Natural killer cell treated with Interleukin-12 subunit alpha and Interleukin-12 subunit beta and Interleukin-15 and Interleukin-18, amount 100 ng/mL, for 72 hours (primary cell): ENCODE measurements at places on chromosomes 12 and 14.

DNA sequence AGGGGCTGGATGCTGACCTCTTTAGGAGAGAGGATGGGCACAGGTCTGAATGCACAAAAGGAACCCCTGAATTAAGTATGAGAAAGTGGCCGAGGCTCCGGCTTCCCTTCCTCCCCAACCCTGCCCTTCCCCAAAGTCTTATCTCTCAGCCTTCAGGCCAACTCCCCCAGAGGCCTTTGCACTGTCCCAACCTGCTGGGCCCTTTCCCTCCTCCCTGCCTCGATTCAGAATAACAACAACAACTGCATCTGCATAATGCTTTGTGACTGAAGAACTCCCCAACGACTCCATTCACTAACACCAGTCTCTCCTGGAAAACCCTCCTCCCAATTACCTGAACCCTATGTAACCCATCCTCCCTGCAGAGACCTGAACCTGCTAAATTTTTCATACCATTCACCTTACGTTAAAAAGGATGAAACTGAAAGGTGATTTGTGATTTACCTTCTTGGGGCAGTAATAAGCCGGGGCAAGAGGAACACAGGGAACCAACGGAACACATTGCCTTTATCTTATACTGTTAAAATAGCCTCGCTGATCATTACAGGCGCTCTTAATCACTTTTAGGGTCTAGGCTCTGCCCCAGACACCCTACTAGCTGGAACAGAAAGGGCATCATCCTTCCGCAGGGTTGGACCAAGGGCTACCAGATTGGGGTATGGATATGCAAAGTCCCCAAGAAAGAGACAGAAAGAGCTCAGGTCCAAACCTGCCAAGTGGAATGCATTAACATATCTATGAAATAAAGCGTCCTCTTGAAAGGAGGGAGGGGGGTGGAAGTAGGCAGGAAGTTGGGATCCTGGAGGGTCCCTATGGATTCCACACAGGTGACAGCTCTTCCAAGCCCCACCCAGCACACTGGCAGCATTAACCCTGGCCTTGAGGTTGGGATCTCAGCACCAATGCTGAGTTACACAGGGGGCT lies 24.2 kb upstream of the FOXN3 start:
- DNase-seq: no peak

GRCh38 chr12:43169115-43169681 lies 382.8 kb downstream of the ADAMTS20 start:
- DNase-seq: no peak

- no peak for DNase-seq
Measured at GRCh38 chr12:70698345-70698744, 61.1 kb upstream of the PTPRB start.

- no peak for DNase-seq
Measured at GRCh38 chr14:59253527-59253926, 65.1 kb downstream of the DAAM1 start.

DNA sequence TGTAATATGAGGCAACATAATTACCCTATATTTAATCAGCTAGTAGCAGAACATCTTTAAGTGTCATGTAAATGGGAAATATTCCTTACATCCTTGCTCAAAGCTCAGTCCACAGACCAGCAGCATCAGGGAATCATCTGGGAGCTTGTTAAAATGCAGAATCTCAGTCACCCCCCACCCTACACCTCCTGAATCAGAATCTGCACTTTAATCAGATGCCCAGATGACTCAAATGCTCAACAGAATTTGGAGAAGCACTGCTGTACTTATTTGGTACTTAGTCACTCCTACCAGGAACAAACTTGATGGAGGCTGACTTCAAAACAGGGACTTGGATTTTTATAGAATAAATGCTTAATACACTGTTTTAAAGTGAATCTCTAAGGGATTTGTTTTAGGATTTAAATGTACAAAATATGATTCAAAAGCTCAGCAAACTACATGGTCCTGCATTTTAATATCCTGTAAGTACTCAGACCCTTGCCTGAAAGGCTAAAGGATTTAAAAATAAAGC lies 96.5 kb downstream of the ARMH4 start:
- no peak for DNase-seq

- no peak for DNase-seq
Measured at GRCh38 chr12:62426089-62426488, 40.5 kb upstream of the MON2 start.

- DNase-seq: no peak
Measured at GRCh38 chr14:104799244-104800014, 1.5 kb upstream of the ZBTB42 start.

GRCh38 chr12:31914927-31915326 lies 44.3 kb upstream of the RESF1 start:
- DNase-seq: no peak

GRCh38 chr14:47262801-47263200 lies 412.6 kb downstream of the MDGA2 start:
- no peak for DNase-seq

GRCh38 chr14:91398707-91399106 lies 18.9 kb downstream of the CCDC88C start:
- DNase-seq: no peak

GRCh38 chr14:102565959-102566358 lies 26.5 kb upstream of the RCOR1 start:
- no peak for DNase-seq

GRCh38 chr14:35814371-35815005 lies 5.4 kb upstream of the RALGAPA1 start:
- peak; percentile 85 for DNase-seq

GRCh38 chr12:53604581-53604980 lies 21.6 kb downstream of the ATF7 start:
- DNase-seq: no peak

GRCh38 chr12:11865824-11866223 lies 204.9 kb upstream of the BCL2L14 start:
- DNase-seq: no peak

DNA sequence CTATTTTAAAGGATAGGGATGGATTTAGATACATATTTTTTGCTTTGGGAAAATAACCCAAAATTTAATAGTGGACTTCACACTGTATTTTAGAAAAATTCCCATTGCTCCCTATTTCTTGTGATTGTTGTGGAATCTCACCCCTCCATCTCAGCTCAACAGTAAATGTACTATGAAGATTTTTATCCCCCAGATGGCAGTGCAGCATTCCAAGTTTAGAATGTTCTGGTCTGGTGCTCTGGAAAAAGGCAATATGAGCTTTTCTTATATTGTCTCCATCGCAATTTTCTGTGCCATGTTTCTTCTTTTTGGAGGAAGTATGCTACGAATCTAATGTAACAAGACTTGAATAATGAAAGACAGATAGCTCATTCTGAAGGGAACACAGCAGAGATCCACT lies 471.7 kb upstream of the SYT1 start:
- DNase-seq: no peak

DNA sequence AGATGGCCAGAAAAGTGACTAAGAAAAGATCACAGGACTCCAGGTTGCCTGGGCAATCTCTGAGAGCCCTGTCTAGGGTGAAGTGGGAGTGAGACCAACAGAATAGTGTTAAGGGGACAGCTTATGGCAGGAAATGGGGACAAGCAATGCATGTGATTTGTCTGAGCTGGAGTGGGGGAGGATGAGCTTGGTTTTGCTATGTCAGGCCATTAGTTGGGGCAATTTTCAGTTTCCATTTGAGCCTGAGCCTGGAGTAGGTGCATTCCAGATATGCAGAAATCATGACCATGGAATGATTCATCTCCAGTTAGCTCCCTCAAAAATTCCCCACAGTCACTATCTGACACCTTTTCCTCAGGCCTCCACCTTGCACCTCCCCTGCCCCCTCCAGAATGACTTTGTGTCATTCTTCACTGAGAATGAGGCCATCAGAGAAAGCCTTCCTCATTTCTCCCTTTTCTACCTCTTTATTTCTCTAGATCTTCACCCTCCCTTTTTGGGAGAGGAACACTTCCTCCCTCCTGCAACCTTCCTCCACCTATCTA lies 150.9 kb upstream of the PLEKHG7 start:
- DNase-seq: peak; percentile 93

GRCh38 chr12:1220127-1221092 lies 229.4 kb downstream of the ERC1 start:
- DNase-seq: no peak

GRCh38 chr12:121001060-121001459 lies 15.2 kb downstream of the C12orf43 start:
- no peak for DNase-seq

GRCh38 chr14:68309616-68310015 lies 483.3 kb downstream of the ZFP36L1 start:
- no peak for DNase-seq

GRCh38 chr12:46900734-46901463 lies 75.1 kb upstream of the SLC38A4 start:
- DNase-seq: no peak

DNA sequence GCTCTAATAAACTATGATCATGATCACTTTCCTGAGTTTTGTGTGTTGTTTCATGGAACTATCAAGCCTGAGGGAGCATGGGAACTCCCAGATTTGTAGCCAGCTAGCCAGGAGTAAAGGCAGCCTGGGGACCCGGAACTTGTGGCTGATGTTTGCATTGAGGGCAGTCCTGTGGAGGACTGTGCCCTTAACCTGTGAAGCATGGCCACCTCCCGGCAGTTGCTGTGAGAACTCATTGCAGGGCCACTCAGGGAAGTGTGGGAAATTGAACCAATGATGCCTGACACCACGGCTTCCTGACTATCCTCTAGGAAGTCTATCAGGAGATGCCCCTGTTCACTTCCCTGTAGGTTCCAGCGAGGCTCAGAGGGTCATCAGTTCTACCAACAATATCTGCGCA lies 250.6 kb downstream of the DAD1 start:
- DNase-seq: no peak

DNA sequence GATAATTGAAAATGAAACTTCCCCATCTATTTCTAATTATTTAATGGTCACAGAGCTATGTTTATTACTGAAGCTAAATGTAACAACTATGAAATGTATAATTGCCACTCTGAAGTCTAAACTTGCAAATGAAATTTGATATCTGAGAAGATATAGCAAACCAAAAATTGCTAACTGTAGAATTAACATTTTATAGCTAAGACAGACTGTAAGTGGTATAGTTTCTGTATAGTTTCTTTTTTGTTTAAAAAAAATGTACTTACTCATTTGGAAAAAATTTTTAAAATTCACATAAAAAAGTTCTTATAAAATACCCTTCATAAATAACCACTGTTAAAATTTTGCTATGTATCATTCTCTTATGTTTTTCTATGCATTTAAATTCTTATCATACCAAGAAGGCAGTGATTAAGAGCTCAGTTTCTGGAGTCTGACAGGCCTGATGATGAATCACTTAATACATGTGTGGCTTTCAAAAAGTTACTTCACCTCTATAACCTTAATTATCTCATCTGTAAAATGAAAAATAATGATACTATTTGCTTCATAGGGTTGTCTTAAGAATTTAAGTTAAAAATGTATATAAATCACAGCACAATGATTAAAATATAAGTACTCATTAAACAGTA lies 214.7 kb upstream of the GARIN2 start:
- no peak for DNase-seq

DNA sequence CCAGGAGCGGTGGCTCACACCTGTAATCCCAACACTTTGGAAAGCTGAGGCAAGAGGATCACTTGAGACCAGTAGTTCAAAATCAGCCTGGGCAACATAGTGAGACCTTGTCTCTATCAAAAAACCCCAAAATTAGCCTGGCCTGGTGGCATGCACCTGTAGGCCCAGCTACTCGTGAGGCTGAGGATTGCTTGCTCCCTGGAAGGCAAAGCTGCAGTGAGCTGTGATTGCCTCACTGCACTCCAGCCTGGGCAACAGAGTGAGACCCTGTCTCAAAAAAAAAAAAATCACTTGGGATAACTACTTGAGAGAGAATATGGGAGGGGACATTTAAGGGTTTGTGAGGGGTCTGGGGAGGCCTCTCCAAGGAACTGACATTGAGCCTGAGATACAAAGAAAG lies 109.0 kb downstream of the GPATCH2L start:
- DNase-seq: no peak

GRCh38 chr12:38399711-38400206 lies 83.2 kb downstream of the ALG10B start:
- DNase-seq: no peak

GRCh38 chr14:42523666-42524065 lies 917.0 kb downstream of the LRFN5 start:
- no peak for DNase-seq

DNA sequence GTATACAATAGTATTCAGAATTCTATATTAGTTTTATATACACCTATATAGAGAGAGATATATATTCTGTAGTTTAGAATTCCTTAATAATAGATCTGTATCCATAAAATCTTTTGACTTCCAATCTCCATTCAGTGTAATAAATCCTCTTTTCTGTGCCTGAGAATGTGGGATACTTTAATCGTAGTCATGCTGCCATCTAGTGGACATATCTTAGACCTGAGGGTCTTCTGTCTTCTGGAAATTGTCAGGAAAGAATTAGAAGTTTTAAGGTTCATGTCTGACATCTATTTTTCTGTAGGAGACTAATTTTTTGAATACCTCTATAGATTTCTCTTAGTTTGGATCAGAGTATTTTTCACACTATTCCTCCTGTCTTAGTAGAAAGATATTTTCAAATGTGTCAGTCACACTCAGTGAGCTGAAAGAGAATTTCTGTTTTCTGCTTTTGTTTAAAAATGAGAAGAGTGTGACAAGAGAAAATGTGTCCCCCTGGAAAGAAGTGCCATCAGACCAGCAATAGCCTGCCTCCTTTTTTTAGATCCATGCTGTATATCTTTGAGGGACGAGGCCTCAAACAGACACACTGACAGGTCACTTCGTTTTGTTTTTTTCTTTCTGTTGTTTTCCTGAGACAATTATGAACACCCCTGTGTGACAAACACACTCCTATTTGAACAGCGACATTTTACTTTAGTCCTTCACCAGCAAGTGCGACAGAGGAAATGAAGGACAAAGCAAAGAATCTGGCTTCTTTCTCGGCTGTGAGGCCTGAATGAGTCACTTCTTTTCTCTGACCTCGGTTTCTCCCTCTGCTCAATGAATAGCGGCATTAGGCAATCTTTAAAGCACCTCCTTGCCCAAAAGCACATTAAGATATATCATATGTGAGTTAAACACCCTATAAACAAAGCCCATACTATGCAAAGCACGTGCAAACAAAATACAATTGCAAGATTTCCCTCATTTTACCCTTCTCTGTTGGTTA lies 96.3 kb downstream of the GALC start:
- no peak for DNase-seq

GRCh38 chr14:65709576-65709975 lies 297.0 kb downstream of the FUT8 start:
- no peak for DNase-seq

DNA sequence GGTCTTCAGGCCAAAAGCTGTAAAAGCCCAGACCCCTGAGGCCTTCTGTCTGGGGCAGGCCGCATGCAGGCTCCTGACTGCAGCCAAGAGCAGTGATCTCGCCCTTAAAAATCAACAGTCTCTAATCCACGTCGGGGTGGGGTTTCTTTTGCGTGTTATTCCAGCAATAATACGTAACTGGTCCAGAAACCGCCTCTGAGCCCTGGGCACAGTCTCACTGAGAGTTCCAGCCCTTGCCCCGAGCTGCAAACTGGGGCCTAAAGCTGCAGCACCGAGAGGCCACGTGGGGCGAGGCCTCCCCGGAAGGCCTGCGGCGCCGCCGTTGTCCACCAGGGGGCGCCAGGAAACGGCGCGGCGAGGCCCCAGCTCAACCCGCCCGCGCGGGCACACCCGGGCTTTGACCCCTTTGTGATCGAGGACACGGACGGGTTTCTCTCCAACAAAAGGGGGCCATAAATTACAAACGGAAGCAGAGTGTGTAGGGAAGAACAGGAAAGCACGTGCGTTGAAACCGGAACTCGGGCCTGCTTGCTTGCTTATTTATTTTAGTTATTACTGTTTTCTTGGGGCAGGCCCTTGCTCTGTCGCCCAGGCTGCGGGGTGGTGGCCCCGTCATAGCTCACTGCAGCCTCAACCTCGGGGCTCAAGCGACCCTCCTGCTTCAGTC lies 87.2 kb downstream of the NINJ2 start:
- peak; percentile 90 for DNase-seq

- DNase-seq: no peak
Measured at GRCh38 chr12:42156232-42156631, 11.6 kb upstream of the GXYLT1 start.
